ENCODE measurements at places on chromosomes 1 and 21.
A peak's percentile ranks its signal among the peaks of the same experiment; 100 is the strongest.

GRCh38 chr1:74517599-74518051 lies 5.2 kb upstream of the LRRC53 start:
- DNase-seq, result no peak

DNA sequence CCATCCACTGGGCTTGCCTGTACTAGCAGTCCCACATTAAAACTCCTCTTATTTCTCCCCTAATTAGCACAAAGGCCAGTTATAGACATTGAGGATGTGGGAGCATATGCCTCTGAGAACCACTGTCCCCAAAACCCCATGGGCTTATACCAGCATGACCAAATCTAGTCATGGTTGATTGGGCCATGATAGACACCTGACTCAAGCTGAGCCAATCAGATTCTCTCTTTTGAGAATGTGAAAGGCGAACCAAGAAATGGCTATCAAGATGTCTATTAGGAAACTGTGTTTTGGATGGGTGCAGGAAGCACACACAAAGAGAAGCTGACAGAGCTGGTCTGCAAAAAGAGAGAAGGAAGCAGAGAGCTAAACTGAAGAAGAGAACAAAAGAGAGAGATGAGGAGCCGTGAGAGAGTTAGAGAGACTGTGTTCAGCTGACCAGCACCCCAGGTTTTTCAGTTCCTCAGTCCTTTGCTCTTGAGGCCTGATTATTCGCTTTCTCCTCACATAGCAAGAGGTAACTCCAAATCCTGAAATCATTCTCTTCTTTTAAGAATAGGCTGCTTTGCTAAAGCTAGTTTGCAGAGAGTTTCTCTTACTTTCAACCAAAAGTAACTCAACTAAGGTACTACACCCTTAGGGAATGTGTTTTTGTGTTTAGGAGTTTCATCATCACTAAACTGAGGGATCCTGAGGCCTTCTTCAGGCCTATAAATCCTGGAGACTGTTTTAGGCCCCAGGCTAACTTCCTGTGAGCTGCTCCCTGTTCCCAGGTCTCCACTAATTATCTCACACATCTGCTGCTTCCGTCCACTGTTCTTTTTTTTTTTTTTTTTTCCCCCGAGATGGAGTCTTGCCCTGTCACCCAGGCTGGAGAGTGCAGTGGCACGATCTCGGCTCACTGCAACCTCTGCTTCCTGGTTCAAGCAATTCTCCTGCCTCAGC lies 7.9 kb upstream of the TIPRL start:
- DNase-seq, result no peak

GRCh38 chr1:37862330-37862729 lies 2.9 kb upstream of the MTF1 start:
- no peak for DNase-seq

GRCh38 chr1:4027008-4027407 lies 126.9 kb upstream of the C1orf174 start:
- no peak for DNase-seq

DNA sequence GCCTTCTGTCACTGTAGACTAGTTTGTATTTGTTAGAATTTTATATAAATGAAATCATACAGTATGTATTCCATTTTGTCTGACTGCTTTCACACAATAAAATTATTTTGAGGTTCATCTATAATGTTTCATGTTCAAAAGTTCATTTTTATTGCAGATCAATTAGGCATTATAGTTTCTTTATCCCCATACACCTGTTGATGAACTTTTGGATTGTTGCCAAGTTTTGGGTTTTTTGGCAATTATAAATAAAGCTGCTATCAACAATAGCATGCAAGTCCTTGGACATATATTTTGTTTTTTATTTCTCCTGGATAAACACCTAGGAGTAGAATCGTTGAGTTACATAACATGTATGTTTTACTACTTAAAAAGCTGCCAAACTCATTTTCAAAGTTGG lies 47.1 kb upstream of the FAM3B start:
- no peak for DNase-seq

DNA sequence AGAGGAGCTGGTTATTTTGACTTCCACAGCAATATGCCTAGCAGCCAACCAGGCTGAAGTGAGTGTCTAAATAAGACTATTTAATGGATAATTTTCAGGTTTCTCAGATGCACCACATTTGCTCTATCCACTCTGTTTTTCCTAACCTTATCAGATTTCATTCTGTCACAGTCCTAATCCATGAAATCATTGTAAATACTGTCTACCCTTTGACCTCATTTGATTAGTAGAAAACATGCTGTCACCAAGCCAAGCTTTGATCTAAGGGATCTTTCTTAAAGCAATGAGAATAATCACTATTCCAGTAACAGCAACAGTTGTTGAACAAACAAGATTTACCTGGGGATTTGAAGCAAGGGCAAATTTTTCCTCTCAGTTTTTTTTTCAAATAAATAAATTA lies 595.6 kb downstream of the LTN1 start:
- DNase-seq, result no peak

- DNase-seq, result no peak
Measured at GRCh38 chr1:157154940-157155514, 16.8 kb upstream of the ETV3 start.

- DNase-seq, result no peak
Measured at GRCh38 chr1:227945891-227946623, 1.7 kb downstream of the WNT9A start.

DNA sequence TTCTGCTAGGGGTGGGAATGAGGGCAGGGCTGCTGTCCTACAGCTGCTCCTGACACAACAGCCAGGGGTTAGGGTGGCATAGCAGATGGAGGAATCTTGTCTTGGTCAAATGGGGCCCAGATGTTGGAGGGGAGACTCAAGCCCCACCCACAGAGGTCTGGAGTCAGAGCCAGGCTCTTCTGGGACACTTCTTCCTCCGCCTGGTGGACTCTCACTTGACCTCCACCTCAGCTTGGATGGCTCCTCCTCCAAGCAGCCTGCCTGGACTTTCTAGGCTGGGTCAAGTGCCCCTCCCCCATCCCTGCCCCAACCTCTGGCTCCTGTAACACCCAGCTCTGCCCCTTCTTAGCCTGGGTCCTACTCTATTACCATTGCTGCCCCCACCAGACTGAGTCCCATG lies 35.5 kb downstream of the EPHA2 start:
- DNase-seq, result no peak

DNA sequence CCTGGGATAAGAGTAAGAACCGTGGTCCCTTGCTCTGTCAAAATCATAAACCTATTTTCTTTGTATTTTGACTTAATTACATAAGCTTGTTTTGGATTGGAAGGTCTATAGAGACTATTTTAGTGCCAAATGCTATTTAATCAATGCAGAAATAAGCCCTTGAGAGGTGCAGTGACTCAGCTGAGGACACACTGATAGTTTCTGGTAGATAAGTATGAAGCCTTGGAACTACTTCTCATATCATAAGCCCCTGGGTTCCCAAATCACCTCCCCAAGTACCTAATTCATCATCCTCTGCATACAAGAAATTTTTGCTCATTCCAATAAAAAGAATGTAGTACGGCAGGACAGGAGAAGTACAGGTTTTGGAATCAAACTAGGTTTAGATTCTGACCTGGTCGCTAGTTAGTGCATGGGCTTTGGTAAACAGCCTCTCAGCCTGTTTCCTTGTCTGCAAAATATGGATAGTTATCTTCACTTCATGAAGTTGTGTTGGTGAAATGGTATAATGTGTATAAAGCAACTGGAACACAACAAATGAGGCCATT lies 3.3 kb upstream of the CD55 start:
- no peak for DNase-seq

- no peak for DNase-seq
Measured at GRCh38 chr21:36658926-36659325, 40.0 kb upstream of the SIM2 start.

DNA sequence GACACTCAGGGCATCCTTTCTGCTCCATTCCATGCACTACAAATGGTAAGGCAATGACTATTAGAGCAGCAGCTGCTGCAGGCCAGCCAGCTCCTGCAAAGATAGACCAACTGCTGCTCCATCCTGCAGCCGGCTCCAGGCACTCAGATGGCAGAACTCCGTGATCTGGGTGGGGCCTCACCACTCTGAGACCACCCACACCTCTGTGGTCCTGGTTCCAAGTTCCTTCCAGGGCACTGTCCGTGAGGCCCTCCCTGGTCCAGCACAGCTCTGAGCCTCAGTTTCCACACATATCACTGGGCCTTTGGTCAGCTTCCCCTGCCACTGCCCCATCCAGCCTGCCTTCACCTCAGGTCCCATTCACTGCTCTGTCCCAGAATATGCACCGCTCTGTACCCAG lies 114.7 kb downstream of the DMRTB1 start:
- no peak for DNase-seq

DNA sequence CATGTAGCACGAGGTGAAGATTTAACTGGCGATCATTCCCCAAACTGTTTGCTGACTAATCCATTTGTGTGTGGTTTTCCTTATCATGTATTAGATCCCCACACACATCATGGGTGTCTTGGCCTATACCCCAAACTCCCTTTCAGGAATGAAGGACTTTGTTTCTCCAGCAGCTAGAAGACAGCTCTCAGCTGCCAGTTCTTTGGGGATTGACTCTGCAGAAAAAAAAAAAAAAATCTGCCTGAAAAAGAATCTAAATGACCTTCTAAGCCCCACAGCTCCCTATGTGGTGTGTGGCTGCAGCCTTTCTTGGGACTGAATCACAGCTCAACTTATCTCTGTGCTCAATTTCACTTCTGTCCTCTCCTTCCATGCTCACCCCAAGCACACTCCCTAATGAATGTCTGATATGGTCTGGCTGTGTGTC lies 256.3 kb upstream of the DUSP10 start:
- no peak for DNase-seq

- peak; percentile 32 for DNase-seq
Measured at GRCh38 chr1:182035097-182035770, 26.3 kb downstream of the ZNF648 start.

DNA sequence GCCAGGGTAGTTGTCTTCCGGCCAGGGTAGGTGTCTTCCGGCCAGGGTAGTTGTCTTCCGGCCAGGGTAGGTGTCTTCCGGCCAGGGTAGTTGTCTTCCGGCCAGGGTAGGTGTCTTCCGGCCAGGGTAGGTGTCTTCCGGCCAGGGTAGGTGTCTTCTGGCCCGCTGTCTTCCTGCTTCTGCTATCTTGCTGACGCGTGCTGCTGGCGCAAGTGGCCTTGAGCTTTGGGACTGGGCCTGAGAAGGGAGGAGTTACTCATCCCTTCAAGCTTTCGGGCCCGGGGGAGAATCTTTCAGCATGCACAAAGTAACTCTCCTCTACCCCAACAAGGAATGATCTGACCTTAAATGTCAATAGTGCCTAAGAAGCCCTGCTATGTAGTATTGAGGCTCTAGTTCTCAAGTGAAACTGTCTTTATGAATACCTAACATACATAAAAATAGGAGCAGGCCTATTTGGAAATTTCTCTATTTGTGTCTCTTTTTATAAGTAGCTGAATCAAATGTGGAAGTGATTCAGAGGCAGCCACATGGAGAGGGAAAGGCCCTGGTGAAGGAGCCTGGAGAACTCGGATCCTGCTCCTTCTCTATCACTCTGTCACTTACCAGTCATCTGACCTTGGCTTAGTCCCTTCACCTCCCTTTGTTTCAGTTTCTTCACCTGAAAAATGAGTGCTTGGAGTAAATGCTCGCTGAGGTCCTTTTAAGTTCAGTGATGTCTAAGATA lies 65.6 kb downstream of the RGL1 start:
- DNase-seq, result no peak

DNA sequence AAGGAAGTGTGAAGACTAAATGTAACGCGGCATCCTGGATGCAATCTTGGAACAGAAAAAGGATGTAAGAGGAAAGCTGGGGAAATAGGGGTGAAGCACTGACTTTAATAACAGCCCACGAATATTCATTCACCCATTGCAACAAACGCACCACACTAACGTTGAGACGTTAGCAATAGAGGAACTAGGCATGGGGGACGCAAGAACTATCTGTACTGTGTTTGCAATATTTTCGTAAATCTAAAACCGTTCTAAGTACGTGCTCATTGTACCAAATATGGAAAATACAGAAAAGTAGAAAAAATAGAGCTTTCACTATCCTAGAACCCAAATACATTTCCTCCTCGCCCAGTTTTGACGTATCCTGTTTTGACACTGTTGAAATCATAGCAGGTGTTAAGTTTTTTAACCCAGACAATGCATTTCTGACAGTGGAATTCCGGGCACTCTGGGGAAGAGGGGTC lies 3.9 kb downstream of the LAPTM5 start:
- DNase-seq, result no peak

GRCh38 chr1:200908191-200908868 lies 13.6 kb downstream of the INAVA start:
- no peak for DNase-seq

- DNase-seq, result no peak
Measured at GRCh38 chr1:67540025-67540732, 110.0 kb upstream of the SERBP1 start.

DNA sequence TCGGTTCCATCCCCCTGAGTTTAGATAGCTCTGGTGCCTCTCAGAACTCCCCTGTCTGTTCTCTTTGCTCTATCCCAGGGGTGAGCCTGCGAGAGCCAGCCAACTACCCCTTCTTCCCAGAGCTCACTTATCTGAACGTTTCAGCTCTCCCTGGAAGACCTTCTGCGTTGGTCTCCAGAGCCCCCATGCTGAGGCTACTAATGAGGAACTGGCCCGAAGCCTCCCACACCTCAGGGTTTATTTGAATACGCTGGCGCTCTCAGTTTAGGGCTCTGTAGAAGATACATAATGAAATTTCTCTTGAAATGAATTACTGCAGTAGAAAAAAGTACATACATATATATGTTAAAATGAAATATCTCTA lies 43.5 kb downstream of the TCEANC2 start:
- DNase-seq, result no peak

DNA sequence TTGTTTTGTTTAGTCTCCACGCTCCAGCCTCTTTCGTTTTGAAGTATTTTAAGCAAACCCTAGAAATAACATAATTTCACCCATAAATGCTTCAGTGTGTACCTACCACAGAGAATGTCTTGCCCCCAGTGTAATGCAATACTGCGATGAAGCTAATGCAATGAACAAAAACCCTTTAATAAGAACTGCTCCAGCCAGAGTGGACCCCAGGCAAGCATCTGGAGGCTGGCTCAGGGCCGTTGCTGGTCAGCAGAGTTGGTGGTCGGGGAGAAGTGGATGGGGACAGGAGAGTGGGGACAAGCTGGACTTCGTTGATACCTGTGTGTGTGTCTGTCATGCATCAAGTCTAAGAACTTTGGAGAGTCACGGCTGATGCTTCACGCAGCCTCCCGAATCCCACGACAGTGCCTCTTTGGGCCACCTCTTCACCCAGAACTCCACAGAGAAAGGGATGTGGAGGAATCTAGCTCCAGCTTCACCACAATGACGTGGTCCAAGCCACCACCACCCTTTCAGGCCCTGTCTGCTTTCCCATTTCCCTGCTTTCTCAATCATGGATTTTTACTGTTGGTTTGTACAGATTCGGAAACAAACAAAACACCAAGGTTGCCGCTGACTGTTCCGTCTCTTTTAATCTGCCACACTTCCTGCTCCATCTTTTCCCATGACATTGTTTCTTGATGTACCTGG lies 108.6 kb upstream of the ERRFI1 start:
- DNase-seq, result no peak

DNA sequence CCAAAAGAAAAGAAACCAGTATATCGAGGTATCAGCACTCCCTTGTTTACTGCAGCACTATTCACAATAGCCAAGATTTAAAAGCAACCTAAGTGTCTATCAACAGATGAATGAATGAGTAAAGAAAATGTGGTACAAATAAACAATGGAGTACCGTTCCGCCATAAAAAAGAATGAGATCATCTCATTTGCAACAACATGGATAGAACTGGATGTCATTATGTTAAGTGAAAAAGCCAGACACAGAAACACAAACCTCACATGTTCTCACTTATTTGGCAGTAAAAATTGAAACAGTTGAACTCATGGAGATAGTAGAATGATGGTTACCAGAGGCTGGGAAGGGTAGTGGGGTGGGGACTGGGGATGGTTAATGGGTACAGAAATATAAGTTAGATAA lies 4.3 kb upstream of the GNG5 start:
- no peak for DNase-seq

GRCh38 chr1:165173818-165174217 lies 182.7 kb downstream of the LMX1A start:
- DNase-seq, result no peak

Measured in activated T-cell treated with anti-CD3 and anti-CD28 coated beads, Interleukin-2, amount 50 U/mL, for 72 hours (primary cell).